Panc1 (cell line): ENCODE measurements at places on chromosomes 2 and 18. TPM values are rescaled to one million over a fixed set of nuclear protein-coding genes. Genes with fewer than 3 reads are reported as not detected.

DNA sequence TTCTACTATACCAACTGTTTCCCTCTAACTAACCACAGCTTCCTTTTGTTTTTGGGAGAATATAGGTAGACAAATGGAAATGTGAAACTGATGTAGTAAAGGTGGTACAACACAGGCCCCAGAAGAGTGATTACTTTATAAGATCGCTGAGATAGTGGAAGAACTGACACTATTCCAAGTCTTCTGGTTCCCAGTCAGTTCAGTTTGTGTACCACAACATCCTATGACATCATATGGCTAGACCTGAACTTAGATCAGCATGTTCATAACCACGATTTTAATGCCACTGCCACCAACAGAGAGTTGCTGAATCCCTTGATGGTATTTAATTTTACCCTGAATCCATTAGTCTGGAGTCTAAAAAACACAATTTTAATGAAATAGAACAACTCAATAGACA, 328.9 kb downstream of the GPD2 start:
- no peaks in the 10 kb centered on the region for H3K4me1 ChIP-seq
- no peak overlapping the region for H3K27ac ChIP-seq
- DNase-seq = no peak
- no peaks in the 10 kb centered on the region for H3K27me3 ChIP-seq

DNA sequence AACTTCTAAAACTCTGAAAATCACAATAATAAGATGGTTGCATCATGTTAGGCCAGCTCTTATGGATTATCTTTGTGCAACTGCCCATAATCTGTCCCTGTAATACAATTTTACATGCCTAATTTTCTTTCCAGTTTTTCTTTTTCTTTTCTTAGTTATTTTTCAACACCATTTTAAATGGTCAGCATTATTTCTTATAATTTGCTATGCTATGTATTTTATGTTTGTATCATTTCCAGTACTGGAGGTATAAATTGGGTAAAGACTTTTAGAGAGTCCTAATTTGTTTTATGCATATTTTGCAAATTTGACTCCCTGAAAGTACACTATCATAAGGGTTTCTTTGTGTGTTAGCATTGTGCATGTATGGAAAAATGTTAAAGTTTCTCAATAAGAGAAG, 333.0 kb downstream of the CCDC178 start:
- H3K27me3 ChIP-seq = no peaks in the 10 kb centered on the region
- no peak overlapping the region for H3K4me3 ChIP-seq
- no peaks in the 10 kb centered on the region for H3K4me1 ChIP-seq

DNA sequence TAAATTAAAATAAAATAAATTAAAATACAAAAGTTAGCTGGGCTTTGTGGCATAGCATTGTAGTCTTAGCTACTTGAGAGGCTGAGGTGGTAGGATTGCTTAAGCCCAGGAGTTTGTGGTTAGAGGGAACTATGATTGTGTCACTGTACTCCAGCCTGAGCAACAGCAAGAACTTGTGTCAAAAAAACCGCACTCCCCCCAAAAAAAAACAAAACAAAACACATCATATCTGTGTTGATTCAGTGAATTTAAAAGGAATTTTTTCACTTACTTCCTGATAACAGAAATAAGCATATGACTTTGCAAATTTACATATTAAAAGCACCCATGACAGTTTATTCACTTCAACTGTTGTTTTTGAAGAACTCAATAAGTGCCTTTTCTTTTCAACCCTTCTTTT, 68.1 kb upstream of the PELI1 start:
- no peaks in the 10 kb centered on the region for H3K36me3 ChIP-seq
- H3K4me1 ChIP-seq = no peaks in the 10 kb centered on the region
- H3K27ac ChIP-seq = no peak overlapping the region
- no peak for DNase-seq
- H3K27me3 ChIP-seq = no peaks in the 10 kb centered on the region

DNA sequence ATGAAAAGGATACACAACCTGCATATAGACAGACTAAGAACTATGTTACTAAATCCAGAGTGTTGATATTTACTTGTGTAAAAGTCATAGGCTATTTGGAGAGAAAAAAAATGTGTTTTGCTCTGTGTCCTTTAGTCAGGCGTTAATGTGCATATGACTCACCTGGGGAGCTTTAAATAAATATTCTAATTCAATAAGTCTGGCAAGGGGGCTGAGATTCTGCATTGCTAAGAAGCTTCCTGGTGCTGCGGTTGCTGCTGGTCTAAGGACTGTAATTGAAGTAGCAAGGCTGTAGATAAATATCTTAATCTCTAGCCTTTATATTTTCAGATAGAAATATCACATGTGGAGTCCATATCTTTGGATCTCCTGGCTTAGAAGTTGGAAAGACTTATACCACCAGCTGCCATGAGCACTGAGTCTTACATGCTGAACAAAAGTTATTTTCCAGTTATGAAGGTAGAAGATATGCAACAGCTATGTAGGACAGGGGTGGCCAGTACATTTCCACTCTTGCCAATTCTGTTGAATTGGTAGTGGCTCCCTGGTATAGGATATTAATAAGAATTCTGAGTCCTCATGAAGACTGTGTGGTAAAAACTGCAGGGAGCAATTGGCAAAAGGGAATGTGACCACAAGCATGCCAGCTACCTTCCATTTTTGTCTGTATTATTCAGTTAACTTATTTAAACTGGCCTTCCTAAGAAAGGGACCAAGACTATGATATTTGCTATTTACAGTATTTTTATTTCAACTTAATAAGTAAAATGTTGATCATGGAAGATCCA, 4.8 kb downstream of the SPAG16 start:
- DNase-seq = no peak
- peaks cover 9% of the 10 kb centered on the region for H3K4me1 ChIP-seq
- no peaks in the 10 kb centered on the region for H3K27me3 ChIP-seq
- no peaks in the 10 kb centered on the region for H3K36me3 ChIP-seq

DNA sequence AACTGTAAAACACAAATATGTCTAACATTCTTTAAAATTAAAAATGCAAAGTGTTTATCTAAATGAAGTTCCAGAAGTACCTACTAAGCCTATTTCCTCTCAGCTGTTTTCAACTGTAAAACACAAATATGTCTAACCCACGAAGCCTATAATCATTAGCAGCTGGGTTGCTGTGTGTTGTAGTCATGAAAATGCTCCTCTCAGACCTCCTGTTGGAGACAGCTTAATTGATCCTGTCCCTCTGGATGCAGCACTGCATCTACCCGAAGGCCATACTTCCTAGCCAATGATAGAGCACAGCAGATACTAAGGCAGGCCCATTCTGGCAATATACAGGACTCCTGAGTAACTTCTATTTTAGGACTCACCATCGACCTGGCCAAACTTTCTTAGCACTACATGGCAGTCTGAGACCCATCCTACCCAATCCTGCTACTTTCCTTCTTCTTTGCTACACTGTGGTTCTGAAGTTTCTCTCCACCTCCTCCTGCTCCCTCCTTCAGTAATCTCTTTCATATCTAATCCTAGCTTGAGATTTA, 92.5 kb upstream of the RBBP8 start:
- DNase-seq = no peak
- no peaks in the 10 kb centered on the region for H3K36me3 ChIP-seq
- no peak overlapping the region for H3K4me3 ChIP-seq
- no peak overlapping the region for H3K27ac ChIP-seq

DNA sequence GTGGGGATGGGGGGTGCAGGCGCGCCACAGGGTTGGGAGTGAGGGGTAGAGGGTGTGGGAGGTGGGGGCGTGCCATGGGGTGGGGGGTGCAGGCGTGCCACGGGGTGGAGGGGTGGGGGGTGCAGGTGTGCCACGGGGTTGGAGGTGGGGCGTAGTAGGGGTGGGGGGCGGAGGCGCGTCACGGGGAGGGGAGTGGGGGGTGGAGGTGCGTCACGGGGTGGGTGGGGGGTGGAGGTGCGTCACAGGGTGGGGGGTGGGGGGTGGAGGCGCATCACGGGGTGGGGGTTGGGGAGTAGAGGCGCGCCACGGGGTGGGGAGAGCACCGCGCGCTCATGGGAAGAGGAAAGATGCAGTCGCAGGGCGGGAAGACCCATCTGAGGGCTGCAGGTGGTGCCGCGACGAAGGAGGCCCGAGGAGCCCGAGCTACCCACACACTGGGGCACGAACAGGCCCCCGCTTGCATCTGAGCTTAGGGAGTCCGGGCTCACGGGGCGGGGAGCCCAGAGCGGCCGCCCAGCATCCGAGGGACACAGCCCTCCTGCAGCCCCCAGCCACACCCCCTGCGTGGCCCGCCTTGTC, 37.5 kb downstream of the SNED1 start:
- H3K27me3 ChIP-seq = no peaks in the 10 kb centered on the region
- DNase-seq = no peak
- H3K27ac ChIP-seq = no peak overlapping the region
- H3K4me3 ChIP-seq = no peak overlapping the region
- H3K36me3 ChIP-seq = no peaks in the 10 kb centered on the region

- no peak overlapping the region for H3K4me3 ChIP-seq
- H3K27me3 ChIP-seq = no peaks in the 10 kb centered on the region
- no peak overlapping the region for H3K27ac ChIP-seq
- H3K4me1 ChIP-seq = no peaks in the 10 kb centered on the region
- no peak for DNase-seq
Observed at GRCh38 chr2:235235977-235236767, 257.7 kb upstream of the AGAP1 start.

- no peak for DNase-seq
- H3K27me3 ChIP-seq = no peaks in the 10 kb centered on the region
- H3K4me1 ChIP-seq = no peaks in the 10 kb centered on the region
Observed at GRCh38 chr2:235990344-235990743, 177.8 kb downstream of the GBX2 start.

DNA sequence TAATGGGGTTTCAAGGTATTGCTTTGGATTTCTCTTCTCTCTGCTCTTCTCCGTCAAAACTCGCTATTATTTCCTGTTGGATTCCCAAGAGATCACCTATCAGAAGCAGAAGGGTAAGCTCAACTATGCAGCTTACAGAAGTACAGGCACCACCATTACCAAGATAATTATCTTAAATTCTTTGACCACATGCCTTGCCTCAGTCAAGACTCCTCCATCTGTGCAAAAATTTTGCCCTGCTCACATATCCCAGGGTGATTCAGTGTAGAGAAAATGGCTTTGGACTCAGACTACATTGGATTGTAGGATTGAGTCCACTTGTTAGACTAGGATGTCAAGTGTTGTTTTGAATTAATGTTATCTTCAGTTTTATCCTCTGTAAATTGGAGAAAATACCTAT, 698.7 kb downstream of the TDRD15 start:
- no peaks in the 10 kb centered on the region for H3K27me3 ChIP-seq
- H3K4me3 ChIP-seq = no peak overlapping the region
- H3K27ac ChIP-seq = no peak overlapping the region
- no peaks in the 10 kb centered on the region for H3K36me3 ChIP-seq

DNA sequence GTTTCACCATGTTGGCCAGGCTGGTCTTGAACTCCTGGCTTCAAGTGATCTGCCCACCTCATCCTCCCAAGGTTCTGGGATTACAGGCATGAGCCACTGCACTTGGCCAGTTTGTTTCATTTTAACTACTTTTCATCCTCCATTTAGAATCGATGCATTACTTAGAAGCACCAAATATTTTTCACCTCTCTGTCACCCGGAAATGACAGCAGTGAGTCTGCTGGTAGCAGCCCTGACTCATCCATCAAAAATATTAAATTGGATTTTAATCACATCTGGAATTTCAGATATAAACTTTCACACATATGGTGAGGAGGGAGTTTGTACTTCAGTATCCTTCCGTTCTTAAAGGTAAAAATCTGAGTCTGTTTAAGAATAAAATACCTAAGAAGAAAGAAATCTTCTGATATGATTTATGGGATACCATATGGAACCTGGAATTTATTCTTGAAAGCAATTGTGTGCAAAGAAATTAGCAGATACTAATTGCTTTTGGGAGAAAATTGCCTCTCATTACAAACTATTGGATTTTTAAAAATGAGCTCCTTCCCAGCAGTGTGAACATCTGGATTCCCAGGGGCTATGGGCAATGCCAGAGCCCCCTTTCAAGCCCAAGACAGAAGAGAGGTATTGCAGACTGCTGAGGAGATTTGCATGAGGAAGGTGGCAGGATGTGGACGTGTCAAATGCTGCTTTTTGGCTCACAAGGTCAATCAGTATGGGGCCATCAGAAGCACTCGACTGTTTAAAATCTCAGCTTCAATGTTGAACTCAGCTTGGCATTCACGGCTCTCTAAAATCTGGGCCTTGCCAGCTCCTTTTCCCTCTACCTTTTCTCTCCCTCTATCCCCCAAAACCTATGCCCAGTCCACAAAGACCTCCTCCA, 279.5 kb upstream of the SIX2 start:
- H3K27ac ChIP-seq = no peak overlapping the region
- H3K36me3 ChIP-seq = no peaks in the 10 kb centered on the region
- no peaks in the 10 kb centered on the region for H3K4me1 ChIP-seq
- H3K4me3 ChIP-seq = no peak overlapping the region

- H3K27ac ChIP-seq = no peak overlapping the region
- no peaks in the 10 kb centered on the region for H3K4me1 ChIP-seq
- no peak overlapping the region for H3K4me3 ChIP-seq
- DNase-seq = no peak
Observed at GRCh38 chr2:128646091-128646490, 327.4 kb upstream of the HS6ST1 start.

DNA sequence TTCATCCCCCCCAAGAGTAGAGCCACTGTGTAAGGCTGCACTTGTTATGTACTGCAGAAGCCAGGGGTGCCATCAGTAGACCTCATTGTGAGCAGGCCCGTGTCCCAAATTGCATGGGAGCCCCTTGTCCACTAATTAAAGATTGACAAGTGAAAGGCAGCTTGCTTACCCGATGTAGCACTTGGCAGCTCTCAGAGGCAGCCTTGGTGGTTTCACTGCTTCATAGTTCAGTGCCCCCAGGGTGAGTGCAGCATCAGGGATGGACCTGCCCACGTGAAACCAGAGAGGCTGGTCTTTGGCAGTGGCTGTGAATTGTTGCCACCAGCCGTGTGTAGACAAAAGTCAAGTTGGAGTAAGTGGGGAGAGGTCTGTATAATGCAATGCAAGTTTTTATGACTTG, 13.3 kb downstream of the TUBB6 start:
- no peak for DNase-seq
- H3K27me3 ChIP-seq = no peaks in the 10 kb centered on the region
- no peak overlapping the region for H3K27ac ChIP-seq
- peaks cover 4% of the 10 kb centered on the region; the same call in 1 of the 2 replicates for H3K4me1 ChIP-seq

DNA sequence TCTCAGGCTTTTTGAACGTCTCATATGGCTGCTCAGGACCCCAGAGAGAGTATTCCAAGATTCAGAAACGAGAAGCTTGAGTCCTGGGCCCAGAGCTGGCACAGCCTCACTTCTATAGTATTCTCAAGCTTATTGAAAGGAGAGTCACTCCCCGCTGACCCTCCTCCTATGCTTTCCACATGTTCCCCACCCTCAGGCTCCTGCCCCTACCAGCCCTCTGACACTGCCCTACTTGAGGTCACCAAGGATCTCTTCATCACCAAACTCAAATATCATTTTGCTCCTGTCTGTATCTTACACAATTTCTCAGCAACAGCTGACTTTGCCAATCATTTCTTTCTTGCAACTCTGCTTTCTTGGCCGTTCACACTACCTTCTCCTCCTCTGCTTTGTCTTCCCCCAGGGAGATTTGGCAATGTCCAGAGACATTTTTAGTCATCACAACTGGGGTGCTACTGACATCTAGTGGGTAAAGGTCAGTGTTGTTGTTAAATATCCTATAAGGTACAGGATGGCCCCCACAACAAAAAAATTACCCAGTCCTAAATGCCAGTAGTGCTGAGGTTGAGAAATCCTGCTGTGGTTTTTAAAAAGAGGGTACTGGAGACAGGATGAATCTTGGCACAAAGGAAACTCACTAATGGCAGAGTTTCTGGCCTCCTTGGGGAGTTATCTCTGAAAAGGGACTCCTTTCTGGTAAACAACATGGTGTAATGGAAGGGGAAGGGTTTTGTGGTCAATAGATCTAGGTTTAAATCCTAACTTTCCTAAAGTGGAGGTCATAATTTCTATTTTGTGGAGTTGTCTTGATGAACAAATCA, 26.9 kb upstream of the INSIG2 start:
- H3K4me3 ChIP-seq = no peak overlapping the region
- no peaks in the 10 kb centered on the region for H3K4me1 ChIP-seq
- peak; percentile 15 for DNase-seq
- H3K27ac ChIP-seq = no peak overlapping the region

C2orf66 gene
- total RNA-seq = 0.33 TPM

SIX3 gene
- 0.21 TPM for total RNA-seq

CYP26B1 gene
- total RNA-seq = 12.3 TPM
